ENCODE measurements at places on chromosomes 12 and 14. TPM values are rescaled to one million over a fixed set of nuclear protein-coding genes. Genes with fewer than 3 reads are reported as not detected.

The HOMEZ gene
- 25.1 TPM for polyA plus RNA-seq

The RNFT2 gene
- 2.6 TPM for polyA plus RNA-seq

The KRT72 gene
- not detected for polyA plus RNA-seq

The BBS10 gene
- 25.9 TPM for polyA plus RNA-seq

The LRP1-AS gene
- polyA plus RNA-seq, result not detected

The ADAMTS20 gene
- 0.99 TPM for polyA plus RNA-seq

The DHRS2 gene
- polyA plus RNA-seq, result 121 TPM

The DNAJC22 gene
- 26.4 TPM for polyA plus RNA-seq

The ASCL1 gene
- polyA plus RNA-seq, result not detected

The SPATS2 gene
- 49.1 TPM for polyA plus RNA-seq

The ATXN3 gene
- polyA plus RNA-seq, result 33.5 TPM

The CAMKK2 gene
- polyA plus RNA-seq, result 32.8 TPM

The ART4 gene
- 0.11 TPM for polyA plus RNA-seq

The FOXN4 gene
- 1.9 TPM for polyA plus RNA-seq

The VDR gene
- polyA plus RNA-seq, result 3.7 TPM

The CCDC196 gene
- 0.14 TPM for polyA plus RNA-seq

The OR4N5 gene
- polyA plus RNA-seq, result not detected

The MYF6 gene
- 0.26 TPM for polyA plus RNA-seq

The PLEK2 gene
- 2.7 TPM for polyA plus RNA-seq

The TAS2R46 gene
- not detected for polyA plus RNA-seq

The SLC6A15 gene
- polyA plus RNA-seq, result 1.7 TPM

The BCL11B gene
- polyA plus RNA-seq, result 2.5 TPM

The FBLN5 gene
- polyA plus RNA-seq, result 196 TPM

The IPO8 gene
- 60.2 TPM for polyA plus RNA-seq

The OVCH1 gene
- polyA plus RNA-seq, result 0.79 TPM

The ALDH1L2 gene
- 1.5 TPM for polyA plus RNA-seq

The LRTM2 gene
- polyA plus RNA-seq, result 0.35 TPM

The OLR1 gene
- polyA plus RNA-seq, result 0.61 TPM

The NRIP2 gene
- 36.7 TPM for polyA plus RNA-seq

The PKP2 gene
- 21.5 TPM for polyA plus RNA-seq

The TMEM229B gene
- 2.6 TPM for polyA plus RNA-seq

The USP44 gene
- polyA plus RNA-seq, result 2.7 TPM

The BCAT1 gene
- polyA plus RNA-seq, result 20.8 TPM

The SERPINA9 gene
- not detected for polyA plus RNA-seq

The MAP3K12 gene
- 32.2 TPM for polyA plus RNA-seq

The TAS2R7 gene
- not detected for polyA plus RNA-seq

The OR4K5 gene
- polyA plus RNA-seq, result not detected

The BIN2 gene
- 3.8 TPM for polyA plus RNA-seq

The TMEM19 gene
- polyA plus RNA-seq, result 40.5 TPM

Measured in left renal pelvis (tissue), 4 donors.